ENCODE measurements at places on chromosomes 11 and 22.

GRCh38 chr11:9747828-9748227 is 84.0 kb downstream of the SWAP70 start:
- DNase-seq: no peak

DNA sequence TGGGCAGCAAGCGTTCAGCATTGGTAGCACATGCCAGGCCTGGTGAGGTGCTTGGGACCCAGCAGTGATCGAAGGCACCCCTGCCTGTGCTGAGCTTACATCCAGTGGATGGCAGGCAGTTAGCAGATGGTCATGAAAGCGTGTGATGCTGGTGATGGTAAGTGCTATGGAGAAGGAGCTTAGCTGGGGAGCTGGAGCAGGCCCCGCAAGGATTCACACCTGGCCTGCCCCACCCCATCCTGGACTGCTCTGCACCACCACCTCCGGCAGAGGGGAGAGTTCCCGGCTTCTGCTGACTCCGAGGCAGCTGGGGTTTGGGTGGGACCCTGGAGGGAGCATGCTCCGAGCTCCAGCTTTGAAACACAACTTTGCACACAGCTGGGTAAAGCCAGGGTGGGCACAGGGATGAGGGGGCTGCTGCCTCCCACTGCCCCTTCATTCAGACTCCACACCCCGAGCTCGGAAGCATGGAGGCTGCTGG is 16.2 kb downstream of the MPPED1 start:
- no peak for DNase-seq

GRCh38 chr22:17548756-17549035 is 14.6 kb upstream of the SLC25A18 start:
- no peak for DNase-seq

GRCh38 chr11:113553235-113553634 is 78.0 kb upstream of the DRD2 start:
- peak; percentile 74 for DNase-seq

- DNase-seq: no peak
These were observed 809 bp upstream of the IRF7 start for GRCh38 chr11:616320-617198.

- peak; percentile 88 for DNase-seq
These were observed 83.1 kb downstream of the PTPRJ start for GRCh38 chr11:48063424-48063978.

DNA sequence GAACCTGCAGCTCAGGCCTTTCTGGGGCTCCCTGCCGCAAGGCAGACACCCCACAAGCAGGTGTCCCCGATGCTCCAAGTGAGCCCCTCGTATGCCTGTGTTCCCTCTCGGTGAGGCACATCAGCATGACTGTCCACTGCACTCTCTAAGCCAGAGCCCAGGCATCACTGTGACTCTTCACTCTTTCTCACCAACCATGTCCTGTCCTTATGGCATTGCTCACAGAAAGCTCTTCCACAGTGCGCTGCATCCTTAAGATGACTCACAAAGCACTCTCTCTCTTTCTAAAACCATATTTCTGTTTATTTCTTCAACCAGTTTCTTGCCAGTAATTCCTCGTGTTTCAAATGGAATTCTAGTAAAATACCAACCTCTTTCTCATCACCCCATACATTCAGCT is 18.1 kb downstream of the GAB4 start:
- no peak for DNase-seq

DNA sequence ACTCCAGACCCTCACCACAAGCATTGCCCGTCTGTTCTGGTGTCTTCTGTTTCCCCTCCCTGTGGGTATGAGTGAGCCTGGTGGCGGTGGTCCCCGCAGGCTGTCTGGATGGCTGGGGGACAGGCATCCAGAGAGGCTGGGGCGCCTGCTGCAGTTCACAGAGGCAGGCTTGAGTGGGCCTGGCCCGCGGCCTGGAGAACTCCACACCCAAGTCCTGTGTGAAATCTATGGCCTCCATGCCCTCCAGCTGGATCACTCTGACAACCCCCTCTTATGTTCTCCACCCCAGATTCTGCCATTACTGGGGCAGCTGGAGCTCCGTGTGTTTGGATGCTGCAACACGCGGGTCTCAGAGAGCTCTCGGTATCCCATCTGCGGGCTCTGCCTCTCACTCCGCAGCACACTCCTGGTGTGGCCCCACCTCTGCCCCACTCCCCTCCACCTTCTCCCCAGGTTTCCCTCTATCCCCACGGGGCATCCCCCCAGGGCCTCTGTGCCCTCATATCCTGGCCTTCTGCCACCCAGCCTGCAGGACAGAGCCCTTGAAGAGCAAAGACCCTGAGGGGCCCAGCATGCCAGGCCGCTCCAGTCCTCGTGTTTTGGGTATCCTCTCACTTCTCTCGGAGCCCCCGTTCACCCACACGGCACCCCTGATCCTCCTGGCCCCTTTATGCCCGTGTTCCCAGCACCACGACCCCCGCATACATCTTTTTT is 31.3 kb downstream of the LRRC74B start:
- DNase-seq: no peak

- no peak for DNase-seq
These were observed 35.5 kb upstream of the NCAM1 start for GRCh38 chr11:112925516-112926310.

DNA sequence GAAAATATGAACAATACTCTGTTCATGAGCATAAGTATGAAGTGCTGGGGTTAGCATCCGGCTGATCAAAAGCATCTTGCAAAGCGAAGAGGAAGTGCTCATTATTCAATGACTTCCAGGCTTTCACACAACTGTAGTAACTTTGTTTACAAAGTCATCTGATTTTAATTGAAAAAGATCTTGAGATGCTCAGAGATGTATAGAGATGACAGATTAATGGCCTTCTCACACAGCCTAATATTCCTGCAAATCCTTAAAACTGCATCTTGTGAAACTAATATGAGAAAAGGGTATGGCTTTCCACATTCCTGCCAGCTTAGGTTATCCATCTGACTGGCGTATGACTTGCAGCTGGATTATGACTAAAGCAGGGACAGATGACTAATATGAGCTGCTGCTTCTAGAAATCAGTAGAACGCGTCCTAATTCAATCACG is 125.4 kb downstream of the CASP12 start:
- DNase-seq: peak; percentile 70

DNA sequence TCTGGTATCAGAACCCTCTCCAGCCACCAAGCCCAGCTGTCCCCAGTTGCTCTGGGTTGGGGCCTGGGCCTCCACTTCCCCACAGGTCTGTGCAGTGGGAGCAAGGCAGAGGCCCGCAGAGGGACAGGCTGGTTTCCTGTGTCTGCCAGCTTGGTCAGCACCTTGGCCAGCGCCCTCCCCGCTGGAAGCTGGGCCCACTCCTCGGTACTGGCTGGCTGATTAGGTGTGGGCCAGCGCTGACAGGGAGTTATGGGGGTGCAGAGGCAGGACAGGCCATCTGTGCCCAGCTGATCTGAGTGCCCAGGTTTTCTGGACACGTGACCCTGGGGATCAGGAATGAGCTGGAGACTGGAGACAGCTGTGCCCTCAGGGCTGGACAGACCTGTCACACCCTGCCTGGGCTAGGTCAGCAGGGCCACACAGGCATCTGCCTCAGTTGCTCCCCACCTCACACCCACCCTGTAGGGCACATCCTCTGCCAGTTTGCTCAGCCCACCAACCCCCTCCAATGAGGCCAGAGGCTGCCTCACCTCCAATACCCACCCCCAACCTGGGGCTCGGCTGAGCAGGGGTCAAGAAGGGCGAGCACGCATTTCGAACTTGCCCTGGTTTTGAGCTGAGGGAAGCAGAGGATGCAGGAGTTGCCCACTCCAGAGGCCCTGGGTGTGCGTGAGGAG is 175.3 kb downstream of the IGLL1 start:
- DNase-seq: peak; percentile 62

DNA sequence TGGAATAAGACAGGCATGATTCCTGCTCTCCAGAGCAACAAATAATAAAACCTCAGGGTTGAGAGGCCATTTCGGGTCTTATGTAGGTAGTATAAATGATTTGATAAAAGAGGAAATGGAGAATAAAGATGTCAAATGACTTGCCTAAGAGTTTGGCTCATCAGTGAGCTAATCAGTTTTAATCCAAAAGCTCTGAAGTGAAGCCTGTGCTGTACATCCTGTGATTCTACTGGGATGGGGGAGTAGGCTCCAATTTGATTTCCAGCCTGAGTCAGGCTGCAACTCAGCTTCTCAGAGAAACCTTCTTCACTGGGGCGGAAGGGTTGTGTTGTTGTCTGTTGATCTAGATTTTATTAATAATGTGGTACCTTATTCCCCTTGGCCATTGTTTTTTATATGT is 192.2 kb upstream of the SORL1-AS1 start:
- DNase-seq: no peak

GRCh38 chr11:128552783-128553661 is 34.3 kb downstream of the ETS1 start:
- peak; percentile 25 for DNase-seq

GRCh38 chr11:113814181-113814580 is 34.6 kb downstream of the CLDN25 start:
- DNase-seq: no peak

DNA sequence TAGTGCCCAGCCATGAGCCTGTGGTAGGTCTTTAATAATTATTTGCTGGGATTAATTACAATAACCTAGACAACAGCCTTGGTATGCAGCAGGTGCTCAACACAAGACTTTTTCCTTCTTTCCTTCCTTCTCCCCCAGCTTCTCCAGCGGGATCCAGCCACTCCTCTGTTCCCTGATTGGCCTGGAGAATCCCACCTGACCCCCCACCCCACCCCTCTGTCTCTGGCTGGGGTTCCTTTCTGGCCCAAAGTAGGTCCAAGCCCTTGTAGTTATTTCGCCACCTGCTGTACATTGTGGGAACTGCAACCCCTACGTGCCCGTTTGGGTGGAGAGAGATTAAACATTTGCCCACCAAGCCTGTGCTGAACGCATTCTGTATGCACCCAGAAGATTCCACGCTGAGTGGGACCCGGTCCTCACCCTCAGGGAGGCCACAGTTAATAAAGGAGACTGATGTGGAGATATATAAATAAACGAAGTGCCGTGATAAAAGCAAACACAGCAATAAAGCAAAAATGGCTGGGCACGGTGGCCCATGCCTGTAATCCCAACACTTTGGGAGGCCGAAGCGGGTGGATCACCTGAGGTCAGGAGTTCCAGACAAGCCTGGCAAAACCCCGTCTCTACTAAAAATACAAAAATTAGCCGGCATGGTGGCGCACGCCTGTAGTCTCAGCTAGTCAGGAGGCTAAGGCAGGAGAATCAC is 32.1 kb upstream of the DGKZ start:
- DNase-seq: peak; percentile 95

DNA sequence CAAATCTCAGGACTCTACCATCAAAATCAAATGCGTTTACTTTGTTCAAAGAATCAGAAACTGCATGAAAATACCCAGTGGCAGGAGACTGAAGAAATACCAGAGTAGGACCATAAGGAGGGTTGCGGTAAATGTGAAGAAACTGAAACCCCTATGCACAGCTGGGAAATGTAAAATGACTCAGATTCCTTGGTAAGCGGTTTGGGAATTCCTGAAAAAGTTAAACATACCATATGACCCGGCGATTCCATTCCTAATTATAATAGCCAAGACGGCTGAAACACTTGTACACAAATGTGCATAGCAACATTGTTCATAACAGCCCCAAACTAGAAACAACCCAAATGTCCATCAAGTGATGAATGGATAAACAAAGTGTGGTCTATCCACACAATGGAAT is 114.1 kb upstream of the GRAMD1B start:
- DNase-seq: no peak

GRCh38 chr11:101553891-101554292 is 29.9 kb downstream of the TRPC6 start:
- peak; percentile 38 for DNase-seq

DNA sequence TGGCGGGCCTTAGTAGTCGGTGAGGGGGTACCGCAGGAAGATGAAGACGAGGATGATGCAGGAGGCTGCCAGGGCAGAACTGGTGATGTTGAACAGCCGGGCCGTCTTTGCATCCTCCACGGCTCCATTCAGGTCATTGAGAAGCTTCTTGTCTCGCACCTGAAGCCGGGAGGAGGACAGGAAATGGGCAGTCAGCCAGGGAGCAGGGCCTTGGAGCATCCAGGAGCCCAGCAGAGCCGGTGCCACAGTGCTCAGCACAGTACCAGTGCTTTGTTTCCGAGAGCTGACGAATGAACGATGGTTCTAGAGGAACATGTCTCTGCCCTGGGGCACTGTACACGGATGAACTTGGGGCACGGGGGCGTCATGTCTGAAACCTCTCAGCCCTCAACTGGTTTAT is 15.1 kb downstream of the IFITM10 start:
- DNase-seq: no peak

DNA sequence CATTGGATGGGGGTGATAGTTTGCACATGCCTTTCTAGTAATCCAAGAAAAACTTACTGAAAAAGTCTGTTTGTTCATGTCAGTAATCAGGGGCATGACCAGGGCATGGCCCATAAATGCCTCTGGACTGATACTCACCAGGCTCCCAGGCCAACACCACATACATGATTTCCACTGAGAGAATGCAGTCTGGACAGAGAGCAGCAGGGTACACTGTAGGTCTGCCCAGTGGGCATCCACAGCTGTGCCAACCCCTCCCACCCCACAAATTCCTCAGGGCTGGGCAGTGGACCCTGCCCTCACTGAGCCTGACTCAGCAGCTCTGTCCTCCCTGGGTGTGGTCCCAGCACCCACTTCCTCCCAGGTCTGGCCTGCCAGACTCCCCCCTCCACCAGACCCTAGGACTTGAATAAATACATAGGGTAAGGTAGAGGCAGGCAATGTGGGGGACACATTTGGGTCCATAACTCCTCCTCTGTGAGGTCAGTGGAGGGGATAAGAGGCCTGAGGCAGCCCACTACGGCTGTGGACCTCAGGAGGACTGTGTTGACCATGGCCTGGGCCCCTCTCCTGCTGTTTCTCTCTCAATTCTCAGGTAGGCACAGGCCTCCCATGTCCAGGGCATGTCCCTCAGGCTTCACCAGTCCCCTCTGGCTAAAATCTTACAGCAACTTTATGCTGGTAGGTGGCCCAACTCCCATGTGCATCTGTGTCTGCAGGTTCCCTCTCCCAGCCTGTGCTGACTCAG is 92.2 kb upstream of the TOP3B start:
- DNase-seq: no peak

DNA sequence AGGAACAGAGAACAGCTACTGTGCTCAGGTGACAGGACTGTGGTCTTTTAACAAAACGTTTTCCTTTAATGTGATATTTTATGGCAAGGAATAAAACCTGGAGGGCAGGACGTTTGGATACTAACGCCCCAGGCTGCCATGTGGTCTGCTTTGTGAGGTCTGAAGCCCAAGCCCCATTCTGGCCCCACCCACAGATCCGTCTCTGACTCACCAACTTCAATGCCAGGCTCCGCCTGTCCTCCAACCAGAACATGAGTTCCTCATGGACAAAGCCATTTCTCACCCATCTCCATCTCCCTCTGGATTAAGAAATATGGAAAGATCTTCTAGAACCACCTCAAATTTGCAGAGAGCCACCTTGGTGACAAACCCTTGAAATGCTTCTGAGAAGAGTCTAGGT is 148.8 kb downstream of the CRYBB2 start:
- DNase-seq: peak; percentile 84

DNA sequence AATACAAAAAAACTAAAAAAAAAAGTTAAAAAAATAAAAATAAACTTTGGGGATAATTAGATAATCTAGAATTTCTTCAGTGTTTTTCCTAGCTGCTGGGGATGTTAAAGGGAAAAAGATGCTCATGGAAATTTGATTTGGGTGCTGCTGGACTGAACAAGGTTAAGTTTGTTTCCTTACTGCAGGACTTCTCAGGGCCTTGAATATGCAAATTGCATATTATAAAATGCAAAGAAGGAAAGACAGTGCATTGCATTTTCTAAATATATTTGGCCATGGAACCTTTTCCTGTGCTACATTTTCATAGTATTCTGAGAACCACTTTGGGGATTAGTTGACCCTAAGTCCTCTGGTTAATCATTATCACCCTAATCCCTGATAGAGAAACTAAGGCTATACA is 79.6 kb downstream of the ABTB2 start:
- DNase-seq: no peak

Measured in AG08396 (cell line).